Fibroblast of skin of scalp (primary cell): ENCODE measurements at places on chromosomes 12 and 14.

GRCh38 chr12:48824112-48824511, 5.8 kb downstream of the CACNB3 start:
- DNase-seq = no peak

DNA sequence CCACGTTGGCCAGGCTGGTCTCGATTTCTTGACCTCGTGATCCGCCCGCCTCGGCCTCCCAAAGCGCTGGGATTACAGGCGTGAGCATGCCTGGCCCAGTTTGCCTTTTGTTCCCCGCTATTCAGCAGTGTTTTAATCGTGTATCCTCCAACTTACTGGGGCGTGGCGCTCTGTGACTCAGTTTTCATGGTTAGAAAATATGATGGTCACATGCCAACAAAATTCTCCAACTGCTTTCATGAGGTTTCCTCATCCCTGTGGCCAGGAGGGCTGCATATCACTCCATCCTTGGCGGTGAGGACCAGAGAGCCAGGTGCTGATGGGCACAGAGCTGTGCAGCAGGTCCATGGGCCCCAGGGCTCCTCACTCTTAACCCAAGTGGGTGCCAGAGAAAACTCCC, 33.0 kb upstream of the PRMT8 start:
- peak; percentile 6 for DNase-seq

GRCh38 chr12:112539221-112539620, 120.5 kb downstream of the PTPN11 start:
- no peak for DNase-seq

GRCh38 chr14:104795781-104796686, 486 bp upstream of the AKT1 start:
- DNase-seq = peak; percentile 70

GRCh38 chr14:69357544-69358200, 40.4 kb downstream of the ERH start:
- DNase-seq = no peak

DNA sequence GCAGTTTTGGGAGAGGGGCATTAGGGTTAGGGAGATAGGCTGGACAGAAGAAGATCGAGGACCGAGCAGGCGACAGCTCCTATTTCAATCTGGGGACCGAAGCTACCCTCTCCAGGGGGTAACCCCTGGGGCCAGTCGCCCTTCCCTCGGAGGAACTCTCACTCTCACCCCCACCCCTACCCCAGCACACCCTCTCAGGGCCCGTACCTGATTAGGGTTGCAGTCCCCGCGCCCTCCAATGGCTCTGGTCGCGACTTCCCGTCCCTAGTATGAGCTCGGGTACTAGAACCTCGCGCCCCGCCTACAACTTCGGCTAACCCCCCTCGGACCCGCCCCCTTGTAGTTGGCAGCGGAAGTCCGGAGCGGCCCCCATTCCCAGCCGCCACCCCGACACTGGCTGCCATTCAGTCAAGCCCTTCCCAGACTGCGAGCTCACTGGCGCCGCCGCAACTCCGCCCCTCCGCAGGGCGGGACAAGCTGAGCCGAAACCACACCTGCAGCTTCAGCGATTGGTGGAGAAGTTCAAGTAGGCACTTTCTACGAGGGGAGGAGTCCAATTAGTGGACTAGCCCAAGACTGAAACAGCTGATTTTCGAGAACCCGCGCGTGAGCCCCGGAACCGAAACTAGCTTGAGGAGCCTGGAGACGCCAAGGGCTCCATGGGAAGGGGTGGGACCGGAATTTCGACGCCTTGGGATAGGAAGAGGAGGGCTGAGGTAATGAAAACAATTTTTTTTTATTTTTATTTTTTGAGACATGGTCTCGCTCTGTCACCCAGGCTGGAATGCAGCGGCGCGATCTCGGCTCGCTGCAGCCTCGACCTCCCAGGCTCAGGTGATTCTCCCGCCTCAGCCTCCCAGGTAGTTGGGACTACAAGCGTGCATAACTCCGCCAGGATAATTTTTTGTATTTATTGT, at the start of gene STAT2:
STAT2 (minus strand) TSS at position 257 of the 917 bp plus-strand sequence. CDS start 3,536 bp downstream, outside the sequence.
- peak; percentile 100 for DNase-seq

DNA sequence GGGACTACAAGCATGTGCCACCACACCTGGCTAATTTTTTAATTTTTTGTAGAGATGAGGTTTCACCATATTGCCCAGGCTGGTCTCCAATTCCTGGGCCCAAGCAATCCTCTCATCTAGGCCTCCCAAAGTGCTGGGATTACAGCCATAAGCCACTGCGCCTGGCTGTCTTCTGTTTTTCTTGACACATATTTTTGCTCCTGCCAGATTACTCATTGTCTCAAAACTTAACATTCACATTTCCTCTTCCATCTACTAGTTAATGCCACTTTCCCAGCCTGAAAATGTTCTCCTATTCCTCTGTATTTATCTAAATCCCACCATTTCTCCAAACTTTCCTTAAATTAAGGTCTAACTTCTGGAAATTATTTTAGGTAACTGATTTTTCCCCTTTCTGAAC, 36.2 kb upstream of the KCNH3 start:
- DNase-seq = peak; percentile 33

DNA sequence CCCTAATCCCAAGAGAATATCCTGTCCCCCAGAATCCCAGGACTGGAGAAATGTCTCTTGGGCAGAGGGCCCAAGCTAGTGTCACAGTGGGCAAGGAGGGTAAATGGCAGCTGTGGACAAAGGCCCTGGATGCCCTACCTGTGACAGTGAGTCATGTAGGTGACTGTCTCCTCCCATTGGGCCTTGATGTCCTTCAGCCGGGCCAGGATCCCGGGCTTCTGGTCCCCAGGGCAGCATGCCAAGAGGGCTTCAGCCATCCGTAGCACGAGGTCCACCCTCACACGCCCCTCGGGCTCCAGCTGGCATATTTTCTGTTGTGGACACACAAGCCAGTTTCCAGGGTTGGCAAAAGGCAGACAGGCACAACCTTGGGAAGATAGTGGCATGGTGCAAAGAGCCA, 48.8 kb downstream of the SYNE3 start:
- DNase-seq = no peak

- DNase-seq = no peak
Measured at GRCh38 chr14:74348735-74349463, 628 bp downstream of the VRTN start.

DNA sequence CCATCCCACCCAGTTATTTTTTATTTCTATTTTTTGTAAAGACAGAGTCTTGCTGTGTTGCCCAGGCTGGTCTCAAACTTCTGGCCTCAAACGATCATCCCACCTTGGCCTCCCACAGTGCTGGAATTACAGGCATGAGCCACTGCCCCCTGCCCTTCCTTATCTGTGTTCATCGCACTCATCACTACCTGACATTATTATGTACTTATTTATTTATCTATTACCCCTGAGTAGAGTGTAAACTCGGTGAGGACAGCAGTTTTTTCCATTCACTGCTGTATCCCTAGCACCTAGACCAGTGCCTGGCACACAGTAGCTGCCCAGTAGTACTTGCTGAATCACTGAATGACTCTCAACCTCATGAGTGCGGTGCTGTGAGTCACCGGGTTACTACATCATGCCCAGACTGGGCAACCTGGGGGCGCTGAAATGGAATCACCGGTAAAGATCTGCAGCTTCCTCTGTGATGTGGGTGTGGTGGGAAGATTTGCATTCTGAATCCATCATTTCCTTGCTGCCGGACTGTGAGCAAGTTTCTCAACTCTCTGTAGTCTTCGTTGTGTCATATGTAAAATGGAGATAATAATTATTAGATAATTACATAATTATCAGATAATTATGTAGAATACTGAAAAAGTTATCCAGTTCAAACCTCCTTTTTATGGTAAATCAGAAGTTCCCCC, 81.9 kb upstream of the USP44 start:
- DNase-seq = peak; percentile 74

GRCh38 chr12:47147739-47148138, 68.0 kb upstream of the AMIGO2 start:
- DNase-seq = peak; percentile 75

- DNase-seq = no peak
Measured at GRCh38 chr12:53659571-53659981, 16.3 kb downstream of the ATP5MC2 start.

- peak; percentile 6 for DNase-seq
Measured at GRCh38 chr14:62064751-62065323, 302.6 kb downstream of the SNAPC1 start.

- no peak for DNase-seq
Measured at GRCh38 chr12:3105690-3106479, 28.7 kb downstream of the TSPAN9 start.

DNA sequence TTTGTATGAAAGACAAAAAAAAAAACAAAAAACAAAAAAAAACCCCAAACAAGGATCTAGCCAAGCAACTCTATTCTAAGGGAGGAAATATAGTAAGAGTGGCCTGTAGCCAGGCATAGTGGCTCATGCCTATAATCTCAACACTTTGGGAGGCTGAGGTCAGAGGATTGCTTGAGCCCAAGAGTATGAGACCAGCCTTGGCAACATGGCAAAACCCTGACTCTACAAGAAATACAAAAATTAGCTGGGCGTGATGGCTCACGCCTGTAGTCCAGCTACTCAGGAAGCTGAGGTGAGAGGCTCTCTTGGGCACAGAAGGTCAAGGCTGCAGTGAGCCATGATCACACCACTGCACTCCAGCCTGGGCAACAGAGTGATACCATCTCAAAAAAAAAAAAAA, 47.9 kb downstream of the TMEM117 start:
- DNase-seq = peak; percentile 1

- DNase-seq = no peak
Measured at GRCh38 chr12:64652346-64652745, 42.1 kb downstream of the RASSF3 start.
